Neural progenitor cell (in vitro differentiated cells): ENCODE measurements at places on chromosomes 7 and 10. TPM values are rescaled to one million over a fixed set of nuclear protein-coding genes. Genes with fewer than 3 reads are reported as not detected.
A peak's percentile ranks its signal among the peaks of the same experiment; 100 is the strongest.

GRCh38 chr7:21947056-21947455 is 1.4 kb upstream of the CDCA7L start:
- DNase-seq = no peak

- DNase-seq = peak; percentile 39
Observed at GRCh38 chr10:128151031-128151430, 24.8 kb upstream of the MKI67 start.

DNA sequence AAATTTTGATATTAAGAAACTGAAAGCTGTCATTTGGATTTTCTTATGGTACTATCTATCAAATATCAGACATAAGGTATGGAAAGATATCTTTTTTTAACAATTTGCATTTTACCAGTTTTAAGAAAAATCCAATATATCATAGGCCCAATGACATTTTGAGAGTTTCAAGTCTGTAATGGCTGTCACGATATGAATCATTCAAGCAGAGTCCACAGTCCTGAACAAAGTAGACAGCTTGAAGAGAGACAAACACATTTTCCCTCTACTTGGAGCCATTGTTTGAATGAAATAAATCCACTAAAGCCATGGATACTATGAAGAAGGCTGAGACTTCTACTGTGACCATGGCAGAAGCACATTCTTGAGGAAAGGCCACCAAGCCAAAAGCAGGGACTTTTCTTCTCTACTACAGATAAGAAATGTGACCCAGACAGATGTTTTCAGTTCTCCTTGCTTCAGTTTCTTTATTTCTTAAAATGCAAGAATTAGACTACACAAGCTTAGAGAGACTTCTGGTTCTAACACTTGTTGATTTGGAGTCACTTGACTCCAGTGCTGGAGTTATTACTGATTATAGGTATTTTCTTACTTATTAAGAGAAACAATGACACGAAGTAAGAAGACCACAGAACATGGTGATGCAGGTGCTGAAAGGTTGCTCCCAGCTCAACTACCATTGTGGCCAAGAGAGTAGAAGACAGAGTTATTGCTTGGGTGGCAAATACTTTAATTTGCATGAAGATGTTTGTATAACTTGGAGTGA is 429.1 kb downstream of the KIF20B start:
- no peak for DNase-seq

DNA sequence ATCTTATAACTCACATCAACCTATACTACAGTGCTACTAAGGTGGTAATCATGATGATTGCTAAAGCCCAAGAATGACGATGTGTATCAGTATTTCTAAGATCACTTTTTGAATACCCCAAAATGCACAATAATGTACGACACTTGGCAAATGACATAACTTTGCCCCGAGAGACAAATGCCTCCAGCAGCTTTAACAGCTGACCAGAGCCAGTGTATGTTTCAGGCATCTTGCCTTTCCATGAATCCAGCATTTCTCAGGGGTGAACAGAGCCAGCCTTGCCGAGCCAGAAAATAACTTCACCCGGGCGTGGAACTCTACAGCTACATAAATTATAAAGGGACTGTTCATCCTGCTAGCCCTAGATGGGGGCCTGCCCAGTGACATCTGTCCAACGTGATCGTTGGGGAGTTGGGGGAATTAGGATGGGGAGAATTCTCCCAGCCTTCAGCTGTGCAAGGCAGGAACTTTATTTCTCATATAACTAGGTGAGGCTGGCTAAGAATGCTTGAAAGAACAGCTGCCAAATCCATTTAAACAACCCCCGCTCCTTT is 1.8 kb downstream of the IGFBP3 start:
- DNase-seq = no peak

- peak; percentile 42 for DNase-seq
Observed at GRCh38 chr10:42755028-42755451, 27.6 kb upstream of the BMS1 start.

DNA sequence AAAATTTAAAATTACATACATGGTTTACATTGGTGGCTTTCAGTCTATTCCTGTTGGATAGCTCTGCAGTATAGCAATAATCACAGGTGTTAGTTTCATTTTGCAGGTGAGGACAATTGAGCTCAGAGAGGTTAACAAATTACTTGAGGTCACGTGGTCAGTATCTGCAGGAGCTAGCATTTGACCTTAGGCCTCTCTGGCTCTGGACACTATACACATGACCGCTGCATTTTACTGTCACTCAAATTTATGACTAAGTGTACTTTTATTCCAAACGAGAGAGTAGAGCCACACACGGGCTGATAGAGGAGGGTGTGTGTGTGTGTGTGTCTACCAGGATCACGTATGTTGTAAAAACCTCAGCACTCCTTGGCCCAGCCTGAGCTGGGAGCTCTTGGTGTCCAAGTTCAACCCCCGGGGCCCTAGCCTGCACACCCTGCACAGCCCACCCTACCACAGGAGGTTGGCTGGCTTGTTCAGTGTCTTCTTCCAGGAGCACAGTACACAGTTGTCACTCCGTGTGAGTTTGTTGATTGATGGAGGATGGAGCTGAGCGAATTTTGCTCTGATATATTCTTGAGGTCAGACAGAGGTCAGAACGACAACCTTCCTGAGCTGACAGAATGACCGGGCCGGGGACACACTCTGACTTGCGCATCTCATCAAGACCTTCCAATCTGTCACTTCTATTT is 272.7 kb downstream of the GFRA1 start:
- DNase-seq = no peak

DNA sequence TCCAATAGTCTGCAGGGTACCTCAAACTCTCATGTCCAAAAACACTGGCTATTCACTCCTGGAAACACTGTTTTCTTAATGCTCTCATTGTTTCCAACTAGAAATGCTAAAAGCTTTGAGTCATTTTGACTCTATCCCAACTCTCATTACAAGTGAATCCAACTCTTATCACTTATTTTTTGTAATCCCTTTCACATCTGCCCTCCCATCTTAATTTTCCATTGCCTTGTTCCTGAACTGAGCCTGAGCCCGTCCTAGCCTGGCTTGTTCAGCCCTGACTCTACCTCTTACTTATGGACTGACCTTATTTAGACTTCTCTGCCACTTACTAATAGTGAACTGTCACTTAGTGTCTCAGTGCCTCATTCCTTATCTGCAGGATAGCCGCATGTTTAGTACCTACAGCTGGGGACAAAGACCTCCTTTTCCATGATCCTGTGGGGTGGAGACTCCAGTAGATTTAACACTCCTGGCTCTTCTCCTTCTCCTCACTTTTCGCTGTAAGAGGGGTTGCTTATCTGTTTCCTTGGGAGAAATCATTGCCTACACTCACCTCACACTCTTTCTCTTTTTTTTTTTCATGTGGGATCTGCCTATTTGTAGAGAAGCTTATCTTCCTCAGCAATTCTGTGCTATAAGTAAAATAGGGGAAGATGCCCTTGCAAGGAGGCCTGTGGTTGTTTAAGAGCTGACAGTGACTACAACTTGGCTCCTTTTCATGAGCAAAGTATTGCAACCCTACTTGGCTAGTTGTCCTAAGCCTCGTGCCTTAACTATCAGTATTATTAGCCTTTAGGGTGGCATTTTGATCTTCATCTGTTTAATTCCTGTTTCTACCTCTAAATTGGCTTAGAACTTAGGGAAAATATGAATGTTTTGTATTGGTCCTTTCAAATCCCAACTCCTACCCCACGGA is 56.4 kb downstream of the SLC16A12 start:
- no peak for DNase-seq

- DNase-seq = peak; percentile 61
Observed at GRCh38 chr10:88553116-88553752, 29.9 kb downstream of the RNLS start.

GRCh38 chr7:17371671-17372524 is 73.4 kb downstream of the AHR start:
- no peak for DNase-seq

DNA sequence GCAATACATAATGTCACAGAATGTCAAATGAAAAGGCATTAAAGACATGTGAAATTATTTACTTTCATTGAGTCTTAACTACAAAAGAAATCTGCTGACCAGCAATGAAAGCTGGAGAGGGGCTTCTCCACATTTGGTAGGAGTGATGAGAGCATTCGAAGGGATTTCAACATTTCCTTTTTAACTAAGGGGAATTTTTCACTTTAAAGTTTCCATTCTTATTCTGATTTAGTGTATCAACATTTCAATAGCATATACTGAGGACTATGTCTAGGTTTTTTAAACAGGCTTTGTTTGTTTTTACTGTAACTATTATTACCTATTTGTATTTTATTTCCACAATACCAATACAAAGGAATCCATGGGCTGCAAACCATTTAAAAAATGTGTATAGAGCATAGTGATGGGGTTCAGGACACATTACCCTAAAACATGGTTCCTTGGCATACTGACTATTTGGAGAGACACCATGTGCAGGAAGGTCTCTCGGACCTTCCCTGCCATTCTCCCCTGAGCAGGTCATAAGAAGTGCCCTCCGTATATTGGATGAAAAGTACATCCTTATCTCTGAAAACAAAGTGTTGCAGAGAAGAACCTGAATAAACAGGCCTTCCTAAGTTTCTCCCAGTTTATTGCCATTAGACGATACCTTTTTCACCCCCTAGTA is 278.7 kb downstream of the DOCK4 start:
- DNase-seq = no peak

DNA sequence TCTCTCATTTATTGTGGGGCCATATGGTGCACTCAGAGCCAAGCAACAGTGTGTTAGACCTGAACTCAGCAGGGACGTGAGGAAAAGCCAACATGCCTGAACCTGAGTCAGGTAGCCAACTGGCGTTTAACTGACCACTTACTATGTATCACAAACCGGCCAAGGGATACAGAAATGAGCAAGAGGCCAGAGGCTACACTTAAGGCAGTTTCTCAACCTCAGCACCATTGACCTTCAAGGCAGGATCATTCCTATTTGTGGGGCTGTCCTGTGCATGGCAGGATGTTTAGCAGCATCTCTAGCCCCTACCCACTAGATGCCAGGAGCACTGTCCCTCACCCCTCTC is 103.5 kb upstream of the NANOS1 start:
- no peak for DNase-seq

DNA sequence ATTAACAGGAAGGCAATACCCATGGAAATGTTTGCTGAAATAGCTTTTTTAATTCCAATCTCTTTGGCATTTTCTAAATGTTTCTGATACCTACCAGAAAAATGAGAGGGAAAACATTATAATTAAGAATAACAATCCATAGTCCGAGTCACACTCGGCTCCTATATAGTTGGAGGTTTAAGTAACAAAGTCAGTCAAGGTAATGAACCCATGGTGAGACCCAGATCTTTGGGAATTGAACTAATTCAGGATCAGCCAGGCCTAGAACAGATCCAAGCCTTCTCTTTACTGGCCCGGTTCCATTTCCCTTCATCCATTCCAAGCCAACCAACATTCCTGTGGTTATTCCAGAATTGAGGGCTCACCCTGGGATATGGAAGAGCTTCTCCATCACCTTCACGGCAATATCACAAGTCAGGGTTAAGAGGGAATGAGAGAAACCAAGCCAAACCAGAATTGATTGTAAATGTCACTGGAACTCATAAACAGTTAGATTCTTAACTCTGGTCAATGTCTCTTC is 28.3 kb downstream of the ABCB4 start:
- no peak for DNase-seq

DNA sequence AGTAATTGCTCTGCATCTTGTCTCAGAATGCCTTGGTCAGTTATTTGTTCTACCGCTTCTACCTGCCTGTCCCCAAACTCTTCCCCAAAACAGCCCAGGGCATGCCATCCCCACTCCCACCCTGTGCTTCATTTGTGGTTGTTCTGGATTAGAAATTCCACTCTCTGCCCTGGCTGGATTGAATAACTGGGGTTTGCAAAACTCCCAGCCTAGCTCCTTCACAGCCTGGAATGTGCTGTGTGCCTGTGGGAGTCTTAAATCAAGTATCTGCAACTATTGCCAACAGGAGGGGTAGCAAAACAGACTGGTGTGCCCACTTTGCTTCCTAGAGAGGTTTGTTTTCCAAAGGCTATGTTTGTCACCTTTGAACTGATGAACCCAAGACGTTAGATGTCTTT is 24.2 kb downstream of the TSPAN15 start:
- no peak for DNase-seq

GRCh38 chr10:27687743-27688142 is 57.9 kb downstream of the MKX start:
- no peak for DNase-seq

- no peak for DNase-seq
Observed at GRCh38 chr10:100109670-100110069, 28.0 kb upstream of the CPN1 start.

DNA sequence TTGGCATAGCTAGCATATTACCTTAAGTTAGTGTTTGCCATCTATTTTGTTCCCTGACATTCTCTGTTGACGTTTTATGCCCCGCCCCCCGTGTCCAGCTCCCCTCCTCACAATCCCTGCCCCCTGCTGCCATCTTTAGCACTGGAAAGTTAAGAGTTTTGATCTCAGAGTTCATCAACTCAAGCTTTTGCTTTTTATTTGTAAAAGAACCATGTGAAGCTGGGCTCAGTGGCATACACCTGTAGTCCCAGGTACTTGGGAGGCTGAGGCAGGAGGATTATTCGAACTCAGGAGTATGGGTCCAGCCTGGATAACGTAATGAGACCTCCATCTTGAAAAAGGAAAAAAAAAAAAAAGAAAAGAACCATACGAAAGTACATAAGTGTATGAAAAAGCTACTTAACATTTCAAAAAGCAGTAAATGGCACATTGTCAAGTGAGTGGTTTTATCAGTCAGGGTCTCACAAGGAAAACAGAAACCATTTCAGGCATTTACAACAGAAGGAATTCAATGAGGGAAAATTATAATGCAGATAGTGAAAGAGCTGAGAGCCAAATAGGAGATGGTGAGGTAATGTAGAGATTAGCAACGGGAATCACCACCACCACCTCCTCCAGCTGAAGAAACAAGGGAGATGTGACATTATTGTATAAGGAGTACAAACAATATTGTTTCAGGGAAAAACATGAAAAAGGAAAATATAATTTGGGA is 64.9 kb downstream of the MCU start:
- peak; percentile 14 for DNase-seq

- DNase-seq = peak; percentile 21
Observed at GRCh38 chr7:44639671-44640321, 33.4 kb downstream of the OGDH start.

DNA sequence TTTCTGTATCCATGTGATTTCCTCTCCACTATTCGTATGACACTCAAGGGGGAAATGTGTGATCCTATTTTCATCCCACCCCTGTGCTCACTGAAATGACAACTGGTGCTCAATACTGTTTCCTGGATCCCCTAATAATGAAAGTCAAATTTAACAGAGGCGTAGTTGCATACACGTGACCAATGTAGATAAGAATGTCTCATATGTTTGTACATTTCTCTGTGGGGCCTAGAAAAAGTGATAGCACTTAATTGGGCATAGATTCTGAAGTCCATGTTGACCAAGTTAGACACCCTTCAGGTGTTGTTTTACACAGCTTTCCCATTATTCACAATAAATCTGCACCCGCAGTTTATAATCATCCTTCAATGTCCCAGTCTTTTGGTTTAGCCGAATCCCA is 59.1 kb downstream of the JAZF1 start:
- DNase-seq = no peak

GBX1 gene
- total RNA-seq = not detected in 2 replicates

ETV1 gene
- 35.5 and 36.8 TPM in 2 replicates for total RNA-seq

AP4M1 gene
- 15.3 and 15.4 TPM in 2 replicates for total RNA-seq

ZNF716 gene
- not detected in 2 replicates for total RNA-seq

EPHB4 gene
- 66.5 and 106 TPM in 2 replicates for total RNA-seq

PTF1A gene
- not detected in 2 replicates for total RNA-seq

HOXA7 gene
- total RNA-seq = not detected in 2 replicates

OR2A1 gene
- total RNA-seq = not detected in 2 replicates

HABP2 gene
- total RNA-seq = not detected in 2 replicates

ZC3HAV1L gene
- total RNA-seq = 7.1 and 9.5 TPM in 2 replicates

AGAP6 gene
- total RNA-seq = 12.3 TPM in 2 replicates
